Daoy (cell line): ENCODE measurements at places on chromosomes 4 and X. TPM values are rescaled to one million over a fixed set of nuclear protein-coding genes. Genes with fewer than 3 reads are reported as not detected.
A peak's percentile ranks its signal among the peaks of the same experiment; 100 is the strongest.

DNA sequence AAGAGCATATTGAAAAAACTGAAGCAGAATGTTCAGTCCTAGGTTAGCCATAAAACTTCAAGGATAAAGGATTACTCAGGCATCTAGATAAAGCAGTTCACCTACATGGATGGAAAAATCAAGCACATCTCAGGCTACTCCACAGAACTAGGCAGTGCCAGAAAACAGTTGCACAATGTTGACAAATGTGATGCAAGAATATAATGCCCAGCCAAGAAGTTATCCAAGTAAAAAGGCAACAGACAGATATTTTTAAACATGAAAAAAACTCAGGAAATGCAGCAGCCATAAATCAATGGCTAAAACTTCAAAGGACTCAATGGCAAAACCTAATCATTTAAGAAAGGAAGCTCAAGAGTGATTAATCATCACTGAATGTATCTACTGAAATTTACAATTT is 456.0 kb upstream of the FAM241A start:
- no peak for DNase-seq

NXF2 gene
- total RNA-seq, result 1.9 and 3.5 TPM in 2 replicates

GRCh38 chr4:173013232-173013930 is 155.2 kb upstream of the GALNT7 start:
- DNase-seq, result peak; percentile 10

GAB1 gene
- total RNA-seq, result 5.3 and 6.7 TPM in 2 replicates

- DNase-seq, result no peak
Measured at GRCh38 chrX:14028473-14028872, 1.2 kb downstream of the GEMIN8 start.

- peak; percentile 18 for DNase-seq
Measured at GRCh38 chrX:130028196-130028595, 45.8 kb downstream of the BCORL1 start.
